D721Med (cell line): ENCODE measurements at places on chromosomes 3 and 15.

- DNase-seq: no peak
These were observed 34.5 kb downstream of the MAGI1 start for GRCh38 chr3:66004244-66004643.

DNA sequence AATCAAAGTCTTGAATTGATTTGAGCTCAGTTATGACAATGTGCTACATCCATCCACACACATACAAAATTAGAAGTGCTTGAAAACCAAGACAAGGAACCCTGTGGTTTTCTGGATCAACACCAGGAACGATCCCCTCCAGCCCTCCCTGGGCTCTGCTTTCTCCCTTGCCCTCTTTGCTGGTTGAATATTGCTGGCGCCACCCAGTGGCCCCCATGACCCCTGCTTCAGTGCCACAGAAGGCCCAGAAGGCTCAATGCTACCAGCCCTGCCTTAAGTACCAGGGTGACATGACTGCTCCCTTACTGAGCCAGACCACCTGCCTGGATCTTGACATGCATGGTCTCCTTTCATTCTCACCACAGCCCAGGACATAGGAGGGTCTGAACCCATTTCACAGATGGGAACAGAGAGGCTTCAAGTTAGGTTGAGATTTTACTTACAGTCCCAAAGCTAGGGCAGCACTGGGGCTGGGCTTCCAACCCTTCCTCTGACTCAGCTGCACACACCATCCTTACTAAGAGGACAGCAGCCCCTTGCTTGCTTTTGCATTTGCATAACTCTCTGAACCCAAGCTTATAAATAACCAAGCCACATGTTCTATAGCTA is 15.0 kb downstream of the IL12A start:
- no peak for DNase-seq

- DNase-seq: no peak
These were observed 6.9 kb downstream of the ACVR2B start for GRCh38 chr3:38460377-38461270.

GRCh38 chr15:62569460-62570404 is 404.6 kb upstream of the C2CD4B start:
- no peak for DNase-seq

- DNase-seq: no peak
These were observed 17.8 kb downstream of the MYL3 start for GRCh38 chr3:46845397-46845859.

- no peak for DNase-seq
These were observed 138.5 kb downstream of the RAB11A start for GRCh38 chr15:66007663-66008262.

DNA sequence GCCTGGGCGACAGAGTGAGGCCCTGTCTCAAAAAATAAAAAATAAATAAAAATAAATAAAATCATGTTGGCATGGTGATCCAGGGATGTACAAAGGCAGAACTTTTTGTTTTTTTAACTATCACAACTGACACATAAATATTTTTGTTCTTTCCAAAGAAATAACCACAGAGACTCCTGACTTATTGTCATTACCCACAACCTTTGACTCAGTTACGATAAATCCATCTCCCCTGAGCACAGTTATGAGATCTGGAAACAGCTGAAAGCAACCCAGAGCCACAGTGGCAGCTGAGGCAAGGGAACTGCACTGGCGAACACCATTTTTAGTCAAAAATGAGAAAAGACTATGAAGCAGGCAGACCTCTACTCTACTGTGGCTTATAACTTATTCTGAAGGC is 24.0 kb downstream of the OSBPL10 start:
- no peak for DNase-seq

GRCh38 chr3:99881121-99881524 is 63.5 kb downstream of the CMSS1 start:
- DNase-seq: no peak

DNA sequence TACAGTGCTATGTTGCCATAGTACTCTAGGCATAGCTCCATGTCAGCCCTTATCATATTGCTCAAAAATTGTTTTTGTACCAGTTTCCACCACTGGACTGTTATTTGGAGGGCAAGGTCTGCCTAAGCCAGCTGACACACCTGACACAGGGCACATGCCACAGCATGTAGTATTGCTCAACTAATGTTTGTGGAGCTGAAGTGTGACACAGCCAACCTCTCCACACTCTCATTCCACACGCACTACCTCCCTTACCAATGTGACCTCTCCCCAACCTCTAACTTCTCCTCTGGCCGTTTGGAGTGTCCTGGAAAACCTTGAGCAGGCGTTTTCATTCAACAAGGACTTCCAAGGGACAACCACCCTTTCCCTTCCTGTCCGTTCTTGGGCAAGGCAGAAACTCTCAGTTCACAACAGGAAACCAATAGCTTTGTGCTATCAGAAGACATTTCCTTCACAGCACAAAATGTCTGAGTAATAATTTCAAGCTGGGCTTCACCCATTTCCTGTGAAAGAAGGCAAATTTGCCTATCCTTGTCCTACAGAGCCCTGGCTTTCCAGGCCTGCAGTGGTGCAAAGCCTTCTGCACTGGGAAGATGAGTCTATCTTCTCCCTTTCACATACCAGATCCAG is 38.4 kb downstream of the TLNRD1 start:
- no peak for DNase-seq

GRCh38 chr3:56867671-56868070 is 65.9 kb upstream of the ARHGEF3 start:
- DNase-seq: no peak
